ENCODE measurements at places on chromosomes 1 and 21.

DNA sequence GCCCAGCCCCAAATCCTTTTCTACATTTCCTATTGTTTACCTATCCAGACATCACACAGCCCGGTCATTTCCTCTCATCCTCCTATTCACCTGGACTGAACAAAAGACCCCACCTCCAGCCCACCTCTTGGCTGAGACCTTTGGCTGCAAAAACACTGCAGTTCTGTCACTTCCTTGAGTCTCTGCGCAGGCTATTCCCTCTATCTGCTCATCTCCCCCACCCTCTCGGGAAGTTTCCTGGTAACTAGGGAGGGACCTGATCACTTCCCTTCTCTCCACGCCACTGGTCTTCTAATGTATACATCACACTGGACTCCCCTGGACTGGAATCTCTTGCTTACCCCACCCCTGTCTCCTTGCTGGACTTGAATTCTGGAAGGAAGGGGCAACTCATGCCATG, 5.3 kb downstream of the HTR1D start:
- no peak for DNase-seq

GRCh38 chr1:204190212-204191211, 5.8 kb downstream of the KISS1 start:
- DNase-seq = no peak

GRCh38 chr1:159239551-159240220, 35.0 kb downstream of the ACKR1 start:
- DNase-seq = no peak

DNA sequence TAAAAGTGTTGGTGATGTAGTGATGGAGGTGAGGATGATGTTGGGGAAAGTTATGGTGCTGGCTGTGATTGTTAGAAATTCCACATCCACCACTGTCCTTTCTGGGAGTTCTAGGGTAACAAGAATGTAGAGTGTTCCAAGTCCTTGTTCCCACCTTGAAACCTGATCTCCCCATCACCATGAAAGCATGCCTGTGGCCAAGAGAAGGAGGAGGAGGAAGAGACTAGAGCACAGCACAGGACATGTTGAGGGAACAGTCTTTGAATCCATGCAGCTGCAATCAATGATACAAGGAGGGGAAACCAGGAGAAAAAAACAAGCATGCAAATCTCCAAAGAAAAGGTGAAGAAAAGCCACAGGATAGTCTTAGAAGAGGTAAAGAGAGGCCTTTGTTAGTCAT, 45.9 kb upstream of the ARTN start:
- no peak for DNase-seq

- no peak for DNase-seq
Observed at GRCh38 chr1:100325415-100326324, 26.6 kb upstream of the CDC14A start.

DNA sequence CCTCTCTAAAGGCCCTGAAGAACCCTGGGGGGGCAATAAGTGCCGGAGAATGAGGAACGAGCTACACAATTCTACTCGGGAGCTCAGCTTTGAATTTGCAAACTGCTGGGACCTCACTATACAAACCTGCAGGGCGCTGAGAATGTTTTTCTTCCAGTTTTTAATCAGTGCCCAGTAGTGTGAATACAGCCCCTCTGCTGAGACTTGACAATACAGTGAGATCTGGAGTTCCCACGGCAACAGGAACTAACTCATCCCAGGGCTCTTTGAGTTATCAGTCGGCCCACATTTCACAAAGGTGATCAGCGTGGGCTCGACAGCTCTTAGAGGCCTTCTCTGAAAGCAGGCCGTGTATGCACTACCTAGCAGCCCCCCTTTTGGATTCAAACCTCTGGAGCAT, 41.7 kb downstream of the TMEM53 start:
- no peak for DNase-seq

DNA sequence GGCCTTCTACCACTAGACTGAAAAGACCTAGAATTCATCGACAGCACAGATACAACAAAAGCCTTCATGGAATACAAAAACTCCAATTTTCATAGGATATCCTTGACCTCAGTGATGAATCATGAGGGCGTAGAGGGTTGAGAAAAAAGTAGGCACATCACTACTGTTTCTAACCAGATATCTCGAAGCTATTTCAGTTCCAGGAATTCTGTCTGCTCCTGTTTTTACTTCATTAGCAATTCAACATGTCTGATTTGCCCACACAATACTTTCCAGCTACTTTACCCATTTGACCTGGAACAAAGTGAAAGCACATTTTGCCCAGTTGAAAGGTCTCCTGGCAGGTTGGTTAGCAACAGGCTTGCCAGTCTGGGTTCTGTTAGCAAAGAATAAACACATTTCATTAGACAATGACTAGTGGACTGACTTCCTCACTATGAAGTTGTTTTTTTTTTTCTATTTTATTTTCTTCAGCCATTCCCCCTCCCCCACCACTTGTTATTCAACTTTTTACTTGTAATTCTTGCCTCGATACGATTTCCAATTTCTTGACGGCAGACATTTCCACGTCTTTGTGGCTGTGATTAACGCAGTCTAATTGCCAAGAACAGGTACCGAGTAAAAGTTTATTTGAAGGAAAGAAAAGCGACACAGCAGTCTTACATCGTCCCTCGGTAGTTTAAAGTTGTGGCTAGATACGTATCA, 4.0 kb upstream of the ZBTB18 start:
- DNase-seq = no peak

GRCh38 chr1:153365696-153366095, 8.0 kb downstream of the S100A9 start:
- no peak for DNase-seq

DNA sequence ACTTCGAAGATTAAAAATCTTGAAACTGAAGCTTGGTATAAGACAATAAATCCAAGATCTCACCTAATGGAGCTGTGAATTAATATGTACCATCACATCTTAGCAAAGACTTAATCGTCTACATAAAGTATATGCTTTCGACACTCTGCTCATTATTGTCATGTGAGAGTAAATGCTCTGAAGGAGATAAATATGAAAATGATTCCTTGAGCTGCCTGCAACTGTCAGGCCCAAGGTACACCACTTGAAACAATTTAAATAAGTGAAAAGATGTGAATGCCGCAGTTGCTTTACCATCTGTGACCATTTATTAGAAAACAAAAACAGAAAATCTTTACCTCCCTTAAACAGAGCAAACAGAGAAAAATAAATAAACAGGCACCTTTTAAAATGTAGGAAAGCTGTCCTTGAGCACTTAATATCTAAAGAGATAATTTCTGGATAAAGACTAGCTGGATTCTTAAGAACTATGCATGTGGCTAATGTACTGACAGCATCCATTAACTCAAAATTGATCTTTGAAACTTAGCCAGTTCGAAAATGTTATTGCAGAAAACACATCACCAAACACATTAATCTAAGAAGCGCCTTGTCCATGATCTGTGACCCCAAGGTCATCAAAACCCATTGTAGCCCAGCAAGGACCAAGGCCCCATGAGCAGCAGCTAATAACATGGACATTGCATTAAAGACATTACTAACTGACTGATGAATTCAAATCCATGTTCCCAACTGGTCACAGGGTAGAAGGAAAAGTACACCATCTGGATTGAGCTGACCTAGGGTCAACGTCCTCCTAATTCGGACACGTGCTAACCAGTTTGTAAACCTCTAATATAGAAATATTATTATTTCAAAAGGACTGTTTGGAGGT, 18.3 kb upstream of the KRTAP7-1 start:
- no peak for DNase-seq

GRCh38 chr1:41977326-41977725, 58.6 kb upstream of the HIVEP3 start:
- DNase-seq = no peak

- no peak for DNase-seq
Observed at GRCh38 chr21:43893536-43894205, 28.6 kb downstream of the AGPAT3 start.

DNA sequence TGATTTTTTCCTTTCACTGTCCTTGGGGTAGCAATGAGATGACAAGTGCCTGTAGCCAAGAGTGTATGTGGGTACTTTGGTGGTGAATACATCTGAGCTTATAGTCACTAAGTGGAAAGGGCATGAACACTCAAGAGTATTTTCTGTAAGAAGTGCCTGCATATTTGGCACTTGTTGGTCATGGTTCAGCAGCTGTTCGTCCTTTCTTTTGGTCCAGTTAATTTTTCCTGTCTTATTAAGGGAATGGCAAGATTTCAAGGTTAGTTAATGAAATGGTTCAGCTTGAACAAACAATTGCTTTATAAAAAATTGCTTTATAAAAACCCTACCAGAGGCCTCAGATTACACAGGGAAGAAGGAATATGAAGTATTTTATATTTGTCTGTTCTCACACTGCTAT, 48.6 kb upstream of the GPR52 start:
- DNase-seq = no peak

DNA sequence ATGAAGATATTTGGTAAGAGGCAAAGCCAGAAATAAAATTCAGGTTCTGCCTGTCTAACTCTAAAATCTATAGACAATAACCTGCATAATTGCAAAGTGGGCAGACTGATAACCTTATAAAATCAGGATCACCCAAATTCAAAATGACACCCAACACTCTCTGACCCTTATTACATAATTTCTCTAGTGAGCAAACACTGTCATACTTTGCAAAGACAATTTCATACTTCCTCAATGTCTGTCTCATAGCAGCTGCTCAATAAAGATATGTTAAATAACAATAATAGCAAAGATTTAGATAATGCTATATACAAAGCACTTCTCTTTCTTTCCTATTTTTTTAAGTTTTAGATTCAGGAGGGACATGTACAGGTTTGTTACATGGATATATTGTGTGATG, 118.5 kb downstream of the UCHL5 start:
- no peak for DNase-seq

DNA sequence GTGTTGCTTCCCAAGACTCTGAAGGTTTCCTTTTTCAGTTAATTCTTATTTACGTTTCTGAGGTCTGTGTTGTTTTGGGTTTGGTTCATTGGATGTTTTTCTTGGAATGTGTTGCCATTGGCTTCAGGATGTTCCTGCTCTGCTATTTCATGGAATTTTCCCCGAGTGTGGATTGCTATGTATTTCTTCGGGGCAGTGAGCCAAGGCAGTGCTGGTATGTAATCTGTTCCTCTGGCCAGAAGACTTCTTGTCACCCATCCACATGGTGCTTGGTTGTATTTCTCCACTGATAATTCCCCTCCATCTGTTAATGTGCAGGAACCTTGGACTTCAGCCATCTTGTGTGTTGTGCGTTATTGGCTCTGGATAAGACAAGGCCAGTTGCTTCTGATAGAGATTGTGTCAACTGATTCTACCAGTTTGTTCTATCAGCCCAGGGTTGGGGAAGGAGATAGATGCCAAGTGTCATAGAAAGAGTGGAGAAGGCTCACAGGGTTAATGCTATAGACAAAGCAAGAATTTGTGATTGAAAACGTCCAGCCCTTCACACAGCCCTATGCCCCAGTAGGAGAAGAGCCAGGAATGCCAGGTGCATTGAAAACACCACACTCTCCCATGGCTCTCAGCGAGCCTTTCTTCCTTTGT, 505.2 kb downstream of the PLPP3 start:
- DNase-seq = peak; percentile 94

DNA sequence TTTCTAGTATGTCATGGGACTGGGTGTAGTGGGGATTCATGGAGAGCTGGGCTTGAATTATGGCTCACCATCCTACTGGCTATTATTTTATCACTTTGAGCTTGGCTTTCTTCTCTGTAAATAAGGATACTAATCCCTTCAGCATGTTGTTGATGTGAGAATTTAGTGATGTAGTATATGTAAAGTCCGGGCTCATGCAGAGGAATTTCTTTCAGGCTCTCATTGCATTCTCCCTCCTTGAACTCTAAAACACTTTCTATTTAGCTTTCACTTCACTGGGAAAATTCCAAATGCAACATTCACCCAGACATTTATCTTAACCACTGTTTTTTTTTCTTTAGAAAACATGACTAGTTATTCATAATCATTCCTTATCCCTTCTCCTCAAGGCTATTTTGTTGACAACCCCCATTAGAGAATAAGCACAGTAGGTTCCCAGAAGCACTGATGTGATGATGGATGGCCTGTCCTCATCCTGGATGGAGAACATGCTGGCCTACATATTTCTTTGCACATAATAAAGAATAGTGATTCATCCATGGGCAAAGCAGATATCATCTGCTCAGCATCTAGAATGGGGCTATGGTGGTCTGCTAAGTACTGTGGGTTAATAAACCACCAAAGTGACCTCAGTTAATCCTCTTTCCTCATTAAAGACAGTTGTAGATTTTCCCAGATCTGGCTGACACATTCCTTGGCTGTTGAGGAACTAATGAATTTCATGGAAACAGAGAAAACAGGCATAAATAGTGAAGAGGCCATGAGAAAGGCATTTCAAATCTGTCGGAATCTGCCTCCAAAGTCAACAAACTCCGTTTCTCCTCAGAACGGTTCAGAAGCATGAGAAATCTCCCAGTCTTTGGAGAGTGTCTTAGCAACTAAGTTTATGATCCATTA, 68.0 kb upstream of the CYP2J2 start:
- DNase-seq = peak; percentile 100

GRCh38 chr1:182035097-182035770, 26.3 kb downstream of the ZNF648 start:
- no peak for DNase-seq

GRCh38 chr1:12194666-12195216, 27.9 kb downstream of the TNFRSF1B start:
- DNase-seq = no peak

DNA sequence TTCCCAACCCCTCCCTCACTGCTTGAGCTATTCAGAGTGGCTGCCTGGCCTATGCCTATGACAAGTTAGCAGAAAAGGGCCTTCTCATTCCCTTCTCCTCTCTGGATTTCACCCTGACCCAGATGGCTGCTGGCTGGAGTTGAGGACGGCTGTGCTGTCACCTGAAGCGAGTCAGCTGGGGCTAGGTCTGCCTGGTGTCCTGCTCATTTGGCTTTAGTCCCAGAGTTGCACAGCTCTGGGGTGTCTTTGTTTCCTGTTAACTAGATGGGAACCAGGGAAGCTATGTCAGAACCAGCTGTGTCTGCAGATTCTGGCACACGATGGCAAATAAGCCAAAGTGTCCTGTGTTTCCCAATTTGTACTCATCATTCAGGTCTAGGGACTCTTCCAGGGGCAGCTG, 52.9 kb downstream of the CNIH3 start:
- DNase-seq = no peak
